ENCODE measurements at places on chromosomes 5 and 9. TPM values are rescaled to one million over a fixed set of nuclear protein-coding genes. Genes with fewer than 3 reads are reported as not detected.

The FOXD4L5 gene
- total RNA-seq: not detected

The CDH9 gene
- not detected for total RNA-seq

The TMCO6 gene
- total RNA-seq: 38.7 TPM

DNA sequence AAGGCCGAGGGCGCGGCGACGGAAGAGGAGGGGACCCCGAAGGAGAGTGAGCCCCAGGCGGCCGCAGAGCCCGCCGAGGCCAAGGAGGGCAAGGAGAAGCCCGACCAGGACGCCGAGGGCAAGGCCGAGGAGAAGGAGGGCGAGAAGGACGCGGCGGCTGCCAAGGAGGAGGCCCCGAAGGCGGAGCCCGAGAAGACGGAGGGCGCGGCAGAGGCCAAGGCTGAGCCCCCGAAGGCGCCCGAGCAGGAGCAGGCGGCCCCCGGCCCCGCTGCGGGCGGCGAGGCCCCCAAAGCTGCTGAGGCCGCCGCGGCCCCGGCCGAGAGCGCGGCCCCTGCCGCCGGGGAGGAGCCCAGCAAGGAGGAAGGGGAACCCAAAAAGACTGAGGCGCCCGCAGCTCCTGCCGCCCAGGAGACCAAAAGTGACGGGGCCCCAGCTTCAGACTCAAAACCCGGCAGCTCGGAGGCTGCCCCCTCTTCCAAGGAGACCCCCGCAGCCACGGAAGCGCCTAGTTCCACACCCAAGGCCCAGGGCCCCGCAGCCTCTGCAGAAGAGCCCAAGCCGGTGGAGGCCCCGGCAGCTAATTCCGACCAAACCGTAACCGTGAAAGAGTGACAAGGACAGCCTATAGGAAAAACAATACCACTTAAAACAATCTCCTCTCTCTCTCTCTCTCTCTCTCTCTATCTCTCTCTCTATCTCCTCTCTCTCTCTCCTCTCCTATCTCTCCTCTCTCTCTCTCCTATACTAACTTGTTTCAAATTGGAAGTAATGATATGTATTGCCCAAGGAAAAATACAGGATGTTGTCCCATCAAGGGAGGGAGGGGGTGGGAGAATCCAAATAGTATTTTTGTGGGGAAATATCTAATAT is 58.1 kb downstream of the BASP1 start:
- no peak for DNase-seq
